Cerebellar nuclear complex (tissue), 1 donor: ENCODE measurements at places on chromosomes 16 and 17.

- DNase-seq, result no peak
Observed at GRCh38 chr17:60451965-60452364, 29.7 kb downstream of the CHCT1 start.

DNA sequence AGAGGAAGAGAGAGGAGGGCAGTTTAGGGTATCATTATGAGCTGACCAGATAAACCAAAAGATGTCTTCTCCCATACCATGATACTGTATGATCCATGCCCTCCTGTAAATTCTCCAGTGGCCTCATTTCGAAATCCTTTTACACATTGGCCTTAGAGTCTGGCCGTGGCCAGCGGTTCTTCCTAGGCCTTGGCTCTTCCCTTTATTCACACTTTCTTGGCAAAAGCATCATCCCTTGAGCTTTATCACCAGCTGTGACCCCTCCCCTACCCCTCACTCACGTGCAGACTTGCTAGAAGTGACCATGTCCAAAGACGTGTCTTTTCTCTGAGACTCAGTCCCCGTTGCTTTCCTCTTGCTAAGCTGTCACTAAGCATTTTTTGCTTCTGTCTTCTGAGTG is 22.8 kb downstream of the KATNIP start:
- no peak for DNase-seq

DNA sequence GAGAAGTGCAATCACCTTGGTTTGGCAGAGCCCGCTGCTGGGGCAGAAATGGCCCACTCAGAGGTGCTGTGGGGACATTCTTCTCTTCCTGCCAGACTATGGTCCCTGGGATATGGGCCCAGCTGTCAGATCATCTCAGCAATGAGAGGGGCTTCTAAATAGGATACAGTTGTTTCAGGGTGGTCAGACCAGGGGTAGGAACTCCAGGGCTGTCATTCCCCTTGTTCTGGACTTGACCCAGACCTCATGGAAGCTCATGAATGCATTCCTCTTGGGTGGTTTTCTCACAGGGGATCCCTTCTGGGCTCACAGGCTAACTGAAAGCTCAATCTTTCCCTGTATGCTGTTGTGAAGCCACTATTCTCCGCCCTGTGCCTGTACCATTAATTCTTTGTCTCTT is 347.2 kb downstream of the SLC39A11 start:
- no peak for DNase-seq

GRCh38 chr17:58304750-58305486 is 23.7 kb downstream of the TSPOAP1 start:
- DNase-seq, result no peak

DNA sequence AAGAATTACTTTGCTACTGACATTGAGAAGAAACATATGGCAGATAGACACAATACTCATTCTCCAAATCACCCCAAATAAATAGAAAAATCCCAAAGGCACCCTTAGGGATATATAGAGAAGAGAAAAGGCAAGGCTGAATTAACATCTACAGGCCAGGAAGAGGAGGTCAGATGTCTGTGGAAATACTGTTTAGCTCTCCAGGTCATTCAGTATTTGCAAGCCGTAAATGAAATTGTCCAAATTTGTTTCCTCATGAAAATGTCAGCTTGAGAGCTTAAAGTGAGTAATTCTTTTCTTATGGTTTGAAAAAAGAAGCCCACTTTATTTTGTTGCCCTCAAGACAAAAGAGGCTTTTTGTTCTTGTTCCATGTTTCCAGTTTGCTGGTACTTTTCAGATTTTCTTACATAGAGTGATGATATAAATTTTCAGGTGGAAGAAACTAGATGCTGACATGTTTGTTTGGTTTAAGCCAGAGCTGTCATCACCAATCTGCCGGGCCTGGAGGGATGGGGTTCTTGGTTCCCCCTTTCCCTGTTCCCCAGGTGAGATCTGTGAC is 189.0 kb downstream of the MAP2K4 start:
- DNase-seq, result no peak

DNA sequence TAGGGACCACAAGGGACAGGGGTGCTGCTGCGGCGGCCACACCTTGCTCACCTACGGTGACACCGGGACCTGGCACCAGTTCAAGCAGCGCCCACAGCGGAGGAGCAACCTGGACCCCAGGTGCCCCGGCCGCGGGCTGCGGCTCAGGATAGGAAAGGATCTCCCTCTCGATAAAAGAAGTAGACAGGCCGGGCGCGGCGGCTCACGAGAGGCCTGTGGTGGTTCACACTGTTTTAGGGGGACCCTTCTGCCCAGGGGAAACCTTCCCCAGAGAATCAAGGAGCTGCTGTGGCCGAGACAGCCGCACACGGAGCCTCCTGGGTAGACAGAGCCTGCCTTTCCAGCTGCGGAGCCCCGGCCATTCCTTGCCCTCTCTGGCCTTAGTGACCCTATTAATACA is 17.9 kb upstream of the ATP2A3 start:
- no peak for DNase-seq
